NCI-H2171 (cell line): ENCODE measurements at places on chromosomes 3 and 15.

GRCh38 chr3:58728723-58729122, 62.1 kb upstream of the FAM3D start:
- DNase-seq, result no peak

- DNase-seq, result no peak
Observed at GRCh38 chr3:11323813-11324212, 51.6 kb downstream of the ATG7 start.

- DNase-seq, result no peak
Observed at GRCh38 chr3:72034986-72035385, 250.0 kb upstream of the PROK2 start.

- no peak for DNase-seq
Observed at GRCh38 chr15:66138096-66138783, 115.3 kb downstream of the MEGF11 start.

- DNase-seq, result no peak
Observed at GRCh38 chr15:44695294-44695693, 15.8 kb downstream of the PATL2 start.

DNA sequence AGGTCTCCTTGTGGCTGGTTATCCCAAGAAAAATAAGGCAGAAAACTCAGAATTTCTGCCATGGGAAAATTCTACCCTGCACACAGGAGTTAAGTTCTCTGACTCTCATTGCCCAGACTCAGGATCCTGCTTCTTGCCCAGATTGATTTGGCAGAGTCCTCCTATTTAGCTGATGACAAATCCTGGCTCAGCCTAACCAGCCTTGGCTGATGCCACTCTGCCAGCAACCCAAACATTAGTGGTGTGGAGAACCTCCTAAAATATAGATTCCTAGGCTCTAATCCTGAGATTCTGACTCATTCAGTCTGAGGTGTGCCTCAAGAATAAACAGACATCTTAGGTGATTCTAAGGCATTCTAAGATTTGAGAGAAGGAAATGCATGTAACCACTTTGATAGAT, 60.5 kb upstream of the ACTC1 start:
- no peak for DNase-seq

- DNase-seq, result no peak
Observed at GRCh38 chr3:40923143-40923542, 276.2 kb upstream of the CTNNB1 start.

DNA sequence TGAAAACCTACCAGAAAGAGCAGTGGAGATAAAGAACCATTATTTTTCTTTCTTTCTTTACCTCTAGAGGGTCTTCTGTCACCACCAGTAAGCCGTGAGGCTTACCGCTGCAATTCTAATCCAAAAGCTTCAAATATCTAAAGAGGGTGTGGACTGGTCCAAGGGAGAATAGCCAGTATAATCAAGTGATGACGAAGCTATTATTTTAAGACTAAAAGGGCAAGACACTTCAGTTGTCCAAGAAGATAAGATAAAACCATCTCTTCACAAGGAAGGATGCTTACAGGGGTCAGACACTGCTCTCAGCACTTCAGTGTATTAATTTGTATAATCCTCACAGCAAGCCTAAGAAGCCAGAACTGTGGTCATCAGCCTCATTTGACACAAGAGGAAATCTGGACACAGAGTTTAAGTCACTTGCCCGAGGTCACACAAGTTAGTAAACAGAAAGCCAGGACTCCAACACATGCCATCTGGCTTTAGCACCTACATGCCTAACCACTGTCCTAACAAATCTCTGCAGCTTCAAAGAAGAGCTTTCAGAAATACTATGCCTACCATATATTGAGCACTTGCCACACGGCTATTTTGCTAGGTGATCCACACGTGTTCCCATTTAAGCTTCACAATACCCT, 14.6 kb downstream of the HDC start:
- DNase-seq, result no peak

GRCh38 chr3:184597829-184598573, 36.4 kb downstream of the EPHB3 start:
- no peak for DNase-seq

DNA sequence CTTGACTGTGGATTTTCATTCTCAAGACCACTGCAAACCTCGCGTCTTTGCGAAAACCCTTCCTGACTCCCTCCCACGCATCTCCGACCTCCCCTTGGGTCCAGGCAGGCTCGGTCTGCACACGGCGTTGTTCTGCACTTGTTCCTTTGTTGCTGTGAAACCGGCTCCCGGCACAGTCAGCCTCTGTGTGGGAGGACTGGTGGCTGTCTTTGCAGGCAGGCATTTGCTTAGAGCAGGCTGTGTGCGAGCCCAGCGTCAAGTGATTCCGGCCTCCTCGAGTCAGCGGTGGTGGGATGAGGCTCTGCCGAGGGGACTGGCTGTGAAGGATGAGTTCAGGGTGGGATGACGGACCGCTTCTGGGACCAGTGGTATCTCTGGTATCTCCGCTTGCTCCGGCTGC, 102.6 kb upstream of the ROPN1 start:
- DNase-seq, result no peak

DNA sequence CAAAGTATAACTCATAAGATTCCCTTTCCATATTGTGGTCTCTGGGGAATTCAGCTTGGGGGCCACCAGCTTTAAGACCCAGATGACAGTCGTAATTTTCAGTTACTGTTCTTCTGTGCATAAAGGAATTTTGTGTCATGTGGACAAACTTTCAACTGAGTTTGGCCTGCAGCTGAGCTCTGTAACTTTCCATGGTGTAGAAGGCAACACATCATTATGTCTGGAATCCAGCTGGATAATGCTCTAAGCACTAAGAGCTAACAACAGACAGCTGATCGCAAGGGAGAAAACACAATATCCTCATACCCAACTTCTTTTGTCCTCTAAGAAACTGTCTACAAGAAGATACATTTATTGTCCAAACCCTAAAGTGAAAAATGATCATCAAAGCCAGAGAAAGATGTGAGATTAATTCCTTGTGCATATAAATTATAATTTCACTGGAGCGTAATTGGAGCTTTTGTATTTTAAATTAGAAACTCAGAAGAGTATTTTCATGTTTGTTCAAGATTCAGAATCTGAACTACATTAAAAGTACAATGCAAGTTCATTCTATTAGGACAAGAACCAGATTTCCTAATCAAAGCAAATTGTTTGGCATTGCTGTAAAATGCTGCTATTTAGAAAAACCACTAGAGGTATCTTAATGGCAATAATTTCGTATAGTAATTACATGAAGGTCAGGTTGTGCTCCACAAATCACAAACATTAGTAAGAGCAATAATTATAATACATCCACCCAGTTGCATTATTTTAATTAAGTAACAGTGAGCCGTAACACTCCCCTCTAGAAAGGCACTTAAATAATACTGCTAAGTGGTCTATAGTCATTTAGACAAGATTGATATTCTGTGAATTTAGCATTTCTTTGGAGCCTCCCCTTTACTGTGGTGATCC, 218.8 kb downstream of the ATP8B4 start:
- DNase-seq, result no peak

DNA sequence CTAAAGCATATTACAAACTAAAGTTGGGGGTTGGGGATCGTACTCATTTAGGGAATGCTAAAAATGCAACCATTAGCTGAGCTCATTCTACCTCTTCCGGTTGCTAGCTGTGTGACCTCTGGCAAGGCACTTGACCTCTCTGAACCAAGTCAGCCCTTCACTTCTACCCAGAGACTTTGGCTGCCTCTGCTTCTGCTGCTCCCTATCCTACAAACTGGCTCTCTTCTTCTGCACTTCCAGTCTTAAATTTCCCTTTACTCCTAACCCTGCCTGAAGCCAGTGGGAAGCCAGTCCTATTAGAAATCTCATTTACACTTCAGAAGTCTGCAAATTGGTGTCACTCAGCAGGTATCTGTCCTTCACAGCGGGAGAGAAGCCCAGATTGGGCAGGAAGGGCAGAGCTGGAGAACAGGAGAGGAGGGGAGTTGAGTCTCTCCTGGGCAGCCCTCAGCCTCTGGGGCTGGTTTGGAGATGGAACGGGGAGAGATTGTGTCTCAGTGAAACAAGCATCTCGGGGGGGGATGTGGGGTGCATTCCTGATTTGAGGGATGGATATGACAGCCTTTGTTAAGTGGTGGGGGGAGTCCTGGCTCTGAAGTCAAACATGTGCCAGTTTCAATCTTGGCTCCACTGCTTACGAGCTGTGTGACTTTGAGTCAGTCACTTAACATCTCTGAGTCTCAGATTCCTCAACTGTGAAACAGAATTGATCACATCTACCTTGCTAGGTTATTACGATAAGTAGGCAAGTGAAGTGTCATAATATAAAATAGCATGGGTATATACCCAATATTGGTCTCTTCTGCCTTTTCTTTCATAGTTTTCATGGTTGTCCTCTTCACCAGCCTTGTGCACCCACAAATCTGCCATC, 7.8 kb upstream of the AEN start:
- no peak for DNase-seq

DNA sequence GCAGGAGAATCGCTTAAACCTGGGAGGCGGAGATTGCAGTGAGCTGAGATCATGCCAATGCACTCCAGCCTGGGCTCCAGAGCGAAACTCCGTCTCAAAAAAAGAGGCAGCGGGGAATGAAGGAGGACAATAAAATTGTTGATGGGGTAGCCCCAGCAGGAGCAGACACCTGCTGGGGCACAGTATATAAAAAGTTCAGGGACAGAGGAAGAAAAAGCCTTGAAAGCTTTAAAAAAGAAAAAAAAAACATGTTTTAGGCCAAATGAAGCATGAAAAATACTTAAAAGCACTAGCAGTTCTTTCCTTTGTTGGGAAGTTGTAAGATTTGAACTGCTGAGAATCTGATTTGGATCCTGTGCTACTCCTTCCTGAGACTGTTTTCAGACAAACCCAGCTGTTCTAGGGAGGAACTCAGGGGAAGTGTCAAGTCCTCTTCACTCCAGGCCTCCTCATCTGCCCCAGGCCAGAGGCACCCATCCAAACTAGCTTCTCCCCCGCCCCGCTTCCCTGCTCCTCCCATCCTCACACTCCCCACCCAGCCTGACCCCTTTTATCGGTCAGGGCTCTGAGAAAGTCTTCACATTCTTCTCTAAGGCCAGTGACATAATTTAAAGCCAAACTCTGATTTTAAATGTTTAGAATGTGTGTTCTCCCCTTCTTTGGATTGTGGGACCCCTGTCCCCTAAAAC, 4.9 kb downstream of the IL17RD start:
- no peak for DNase-seq

GRCh38 chr3:58492494-58492905, 604 bp downstream of the KCTD6 start:
- no peak for DNase-seq

- no peak for DNase-seq
Observed at GRCh38 chr3:37453393-37454389, 279.3 kb upstream of the LRRFIP2 start.

- DNase-seq, result no peak
Observed at GRCh38 chr3:185366074-185366335, 3.1 kb downstream of the MAP3K13 start.

DNA sequence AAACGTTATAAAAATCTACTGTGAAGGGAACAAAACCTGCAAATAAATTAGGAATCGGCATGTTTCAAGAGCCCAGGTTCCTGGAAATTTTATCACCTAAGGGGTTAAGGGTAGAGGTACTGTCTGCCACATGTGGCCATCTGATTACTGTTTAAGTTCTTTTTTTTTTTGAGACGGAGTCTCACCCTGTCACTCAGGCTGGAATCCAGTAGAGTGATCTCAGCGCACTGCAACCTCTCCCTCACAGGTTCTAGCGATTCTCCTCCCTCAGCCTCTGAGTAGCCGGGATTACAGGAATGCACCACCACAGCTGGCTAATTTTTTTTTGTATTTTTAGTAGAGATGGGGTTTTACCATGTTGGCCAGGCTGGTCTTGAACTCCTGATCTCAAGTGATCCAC, 35.8 kb downstream of the UQCC5 start:
- DNase-seq, result no peak

- no peak for DNase-seq
Observed at GRCh38 chr15:38021259-38021658, 86.8 kb downstream of the TMCO5A start.

GRCh38 chr3:121803771-121804320, 31.0 kb downstream of the IQCB1 start:
- DNase-seq, result no peak

DNA sequence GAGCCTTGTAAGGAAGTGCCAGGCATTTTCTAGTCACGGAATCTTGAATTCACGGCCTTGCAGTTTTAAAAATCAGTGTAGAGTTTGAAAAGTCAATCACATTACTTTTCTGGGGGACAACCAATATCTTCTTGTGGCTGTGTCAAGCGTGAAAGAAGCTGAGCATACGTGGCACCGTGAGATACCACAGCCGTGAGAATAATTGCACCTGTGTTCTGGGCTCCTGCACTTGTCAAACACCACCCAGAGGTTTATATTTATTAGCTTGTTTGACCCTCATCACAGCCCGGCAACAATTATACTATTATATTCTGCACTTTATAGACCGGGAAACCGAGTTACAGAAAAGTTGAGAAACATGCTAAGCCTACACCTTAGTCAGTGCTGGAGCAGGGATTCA, 45.2 kb downstream of the ARRDC4 start:
- DNase-seq, result no peak

GRCh38 chr15:101709466-101709865, 14.8 kb downstream of the TARS3 start:
- peak; percentile 68 for DNase-seq

DNA sequence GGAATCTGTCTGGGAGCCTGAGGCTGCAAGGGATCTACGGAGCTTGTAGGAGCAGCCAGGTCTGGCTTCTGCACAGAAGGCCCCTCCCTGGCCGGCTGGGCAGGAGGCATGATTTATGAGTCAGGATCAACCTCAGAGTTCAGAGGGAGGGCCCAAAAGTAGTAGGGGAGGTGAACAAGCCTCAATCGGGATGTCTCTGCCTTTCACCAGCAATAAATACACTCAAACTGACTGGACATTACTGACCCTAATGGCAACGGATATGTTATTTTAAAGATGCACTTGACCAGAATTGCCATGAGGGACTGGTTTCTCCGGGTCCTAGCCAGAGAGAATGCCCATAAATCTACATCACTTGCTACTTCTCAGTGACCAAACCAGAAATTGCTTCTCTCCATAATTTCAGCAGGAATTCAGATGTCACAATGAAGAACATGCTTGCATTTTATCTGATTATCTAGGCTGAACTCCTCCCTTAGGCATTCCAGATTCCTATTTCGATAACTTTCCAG, 109.6 kb upstream of the LMOD3 start:
- DNase-seq, result no peak

DNA sequence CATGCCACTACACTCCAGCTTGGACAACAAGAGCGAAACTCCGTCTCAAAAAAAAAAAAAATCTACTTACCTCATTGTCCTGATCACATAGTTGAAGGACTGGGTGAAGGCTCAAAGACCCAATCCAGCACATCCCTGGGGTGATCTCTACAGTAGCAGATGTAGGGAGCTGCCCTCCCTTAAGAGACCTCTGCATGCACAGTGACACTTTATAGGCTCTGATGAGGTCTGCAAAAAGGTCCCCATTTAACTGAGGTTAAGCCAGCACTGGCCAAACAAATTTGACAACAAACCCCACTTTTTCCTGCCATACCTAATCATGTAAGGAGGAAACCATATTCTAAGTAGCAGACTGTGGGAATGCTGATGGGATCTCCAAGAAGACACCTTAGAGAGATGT, 31.1 kb upstream of the SPATA12 start:
- DNase-seq, result no peak

GRCh38 chr3:61772456-61772855, 211.1 kb downstream of the PTPRG start:
- no peak for DNase-seq
